ENCODE measurements at places on chromosomes 4 and X.

- DNase-seq, result no peak
These were observed 295.4 kb downstream of the RAPGEF2 start for GRCh38 chr4:159398236-159398638.

- no peak for DNase-seq
These were observed 442.9 kb upstream of the BOD1L1 start for GRCh38 chr4:14070289-14070880.

GRCh38 chrX:148601034-148601433 lies 100.6 kb downstream of the AFF2 start:
- DNase-seq, result no peak

DNA sequence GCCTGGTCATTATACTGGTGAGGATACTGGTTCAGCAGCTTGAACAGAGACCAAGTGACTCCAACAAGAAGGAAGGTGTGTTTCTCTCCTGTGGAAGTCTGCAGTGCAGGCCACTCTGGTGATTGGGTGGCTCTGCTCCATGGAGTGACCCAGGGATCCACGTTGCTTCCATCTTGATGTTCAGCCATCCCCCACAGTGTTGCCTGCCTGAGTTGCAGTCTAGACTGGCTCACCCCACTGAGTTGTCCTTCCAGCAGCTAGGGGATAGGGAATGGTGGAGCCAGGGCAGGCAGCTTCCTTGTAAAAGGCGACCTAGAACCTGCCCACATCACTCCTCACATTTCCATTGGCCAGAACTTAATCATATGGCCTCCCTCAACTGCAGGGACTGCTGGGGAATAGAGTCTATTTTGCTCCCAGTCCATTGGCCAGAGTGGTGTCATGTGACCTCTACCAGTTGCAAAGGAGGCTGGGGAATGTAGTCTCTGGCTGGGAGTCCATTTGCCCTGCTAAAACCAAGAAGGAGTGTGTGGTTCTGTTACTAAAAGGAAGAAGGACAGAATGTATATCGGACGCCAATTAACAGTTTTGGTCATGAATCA lies 8.0 kb downstream of the MAN2B2 start:
- peak; percentile 68 for DNase-seq

DNA sequence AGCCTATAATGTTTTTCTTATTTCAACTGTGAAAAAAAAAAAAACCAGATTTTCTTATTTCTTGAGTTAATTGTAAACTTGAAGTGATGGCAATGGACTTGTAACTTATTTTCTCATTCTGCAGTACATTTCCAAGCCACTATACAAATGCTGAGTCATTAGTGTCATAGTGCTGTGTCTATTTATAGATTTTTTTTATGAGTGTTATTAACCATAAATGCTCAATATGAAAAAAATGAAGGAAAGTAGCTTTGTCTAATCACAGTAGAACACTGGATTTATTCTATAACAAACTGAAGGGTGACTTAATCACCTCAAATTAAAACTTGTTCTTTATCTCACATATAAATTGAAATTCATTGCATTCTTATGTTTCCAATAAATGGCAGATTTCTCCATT lies 718.6 kb downstream of the CCSER1 start:
- no peak for DNase-seq

- no peak for DNase-seq
These were observed 583.1 kb downstream of the INPP4B start for GRCh38 chr4:142262956-142263355.

- DNase-seq, result no peak
These were observed 61.1 kb downstream of the ZNF518B start for GRCh38 chr4:10395971-10396580.

DNA sequence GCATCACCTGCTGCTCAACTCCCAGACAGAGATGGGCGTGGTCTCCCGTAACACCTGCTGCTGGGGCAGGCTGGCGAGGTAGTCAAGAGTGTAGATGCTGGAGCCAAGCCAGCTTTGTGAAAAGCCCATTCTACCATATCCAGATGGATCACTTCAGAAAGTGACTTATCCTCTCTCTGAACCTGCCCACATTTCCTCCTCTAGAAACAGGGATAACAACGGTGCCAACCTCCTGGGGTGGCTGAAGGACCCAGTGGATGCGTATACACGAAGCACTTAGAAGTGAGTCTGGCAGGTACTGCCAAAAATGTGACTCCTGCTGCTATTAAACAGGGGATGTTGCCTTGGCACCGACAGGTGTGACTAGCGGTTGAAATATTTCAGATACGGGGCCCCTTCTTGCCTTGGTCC lies 95.8 kb downstream of the SORBS2 start:
- no peak for DNase-seq

GRCh38 chr4:170323623-170324022 lies 233.9 kb upstream of the AADAT start:
- no peak for DNase-seq

DNA sequence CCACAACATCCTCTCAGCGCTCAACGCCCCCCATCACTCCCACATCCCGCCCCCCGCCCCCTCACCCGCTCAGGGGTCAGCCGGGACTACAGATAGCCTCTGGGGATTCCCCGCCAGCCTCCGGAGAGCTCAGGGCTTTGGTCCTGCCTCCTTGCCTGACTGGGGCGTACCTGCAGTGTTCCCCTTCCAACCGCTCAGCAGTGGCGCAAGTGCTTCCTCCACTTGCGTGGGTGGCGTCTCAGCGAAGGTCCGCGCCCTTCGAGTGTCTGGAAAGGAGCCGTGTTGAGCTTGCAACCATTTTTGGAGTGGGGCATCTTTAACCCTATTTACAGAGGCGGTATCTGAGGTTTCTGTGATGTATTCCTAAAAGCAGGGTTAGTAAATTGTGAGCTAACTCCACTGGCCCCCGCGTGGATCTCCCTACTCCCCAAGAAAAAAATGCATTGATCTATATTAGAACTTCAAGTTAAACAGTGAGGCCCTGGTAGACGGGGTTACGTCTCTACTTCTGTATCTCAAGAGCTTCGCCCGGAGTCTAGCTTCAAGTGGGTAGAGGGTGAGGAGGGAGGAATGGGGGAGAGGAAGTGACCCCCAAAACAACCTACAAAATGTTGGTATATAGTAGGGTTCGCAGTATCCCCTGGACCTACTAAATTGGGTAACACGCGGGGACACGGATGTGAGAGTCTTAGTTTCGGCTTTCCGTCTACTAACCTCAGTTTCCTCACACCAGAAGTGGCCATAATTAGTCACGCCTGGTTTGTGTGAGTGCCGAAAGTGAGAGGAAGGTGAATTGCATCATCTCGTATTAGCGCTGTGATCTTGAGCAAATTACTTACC lies 16.1 kb downstream of the NKX3-2 start:
- DNase-seq, result no peak

GRCh38 chrX:52082578-52082977 lies 13.6 kb upstream of the MAGED4B start:
- no peak for DNase-seq

- no peak for DNase-seq
These were observed 46.1 kb downstream of the MBNL3 start for GRCh38 chrX:132442691-132443090.

DNA sequence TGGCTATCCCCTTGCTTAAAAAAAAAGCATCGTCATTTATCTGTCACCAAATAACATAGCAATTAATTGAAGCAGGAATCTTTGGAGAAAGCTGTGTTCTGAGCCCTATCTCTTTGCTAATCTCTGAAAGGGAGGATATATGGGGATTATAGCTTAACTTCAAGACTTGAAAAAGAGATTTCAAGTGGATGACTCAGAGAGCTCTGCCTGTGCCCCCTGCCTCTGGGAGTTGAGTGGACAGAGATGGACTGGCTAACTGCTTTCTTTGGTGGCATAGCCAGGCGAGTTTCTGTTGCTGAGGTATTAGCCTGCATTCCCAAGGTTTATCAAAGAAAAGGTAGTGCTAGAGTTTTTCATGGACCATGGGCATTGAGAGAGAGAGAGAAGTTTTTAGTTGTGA lies 91.6 kb downstream of the DDIT4L start:
- DNase-seq, result no peak

- no peak for DNase-seq
These were observed 49.5 kb downstream of the CLDN34 start for GRCh38 chrX:10016519-10017132.

GRCh38 chrX:108257556-108257955 lies 166.0 kb downstream of the ATG4A start:
- no peak for DNase-seq

DNA sequence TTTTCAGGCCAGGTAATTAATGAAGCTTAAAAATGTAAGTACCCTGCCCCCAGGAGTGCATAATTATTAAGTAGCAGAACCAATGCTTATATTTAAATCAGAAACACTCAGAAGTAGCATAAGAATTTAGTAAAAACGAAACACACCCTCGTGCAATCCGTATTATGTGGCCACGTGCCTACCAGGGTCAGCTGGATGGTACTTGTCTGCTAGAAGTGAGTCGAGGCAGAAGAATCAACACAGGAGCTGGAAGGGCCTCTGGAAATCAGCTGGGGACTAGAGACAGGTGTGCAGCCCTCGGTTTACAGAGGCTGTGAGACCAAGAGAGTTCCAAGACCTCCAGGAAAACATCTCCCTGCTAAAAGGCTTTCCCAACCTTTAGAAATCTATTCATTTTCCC lies 559 bp upstream of the FAM47E start:
- no peak for DNase-seq

DNA sequence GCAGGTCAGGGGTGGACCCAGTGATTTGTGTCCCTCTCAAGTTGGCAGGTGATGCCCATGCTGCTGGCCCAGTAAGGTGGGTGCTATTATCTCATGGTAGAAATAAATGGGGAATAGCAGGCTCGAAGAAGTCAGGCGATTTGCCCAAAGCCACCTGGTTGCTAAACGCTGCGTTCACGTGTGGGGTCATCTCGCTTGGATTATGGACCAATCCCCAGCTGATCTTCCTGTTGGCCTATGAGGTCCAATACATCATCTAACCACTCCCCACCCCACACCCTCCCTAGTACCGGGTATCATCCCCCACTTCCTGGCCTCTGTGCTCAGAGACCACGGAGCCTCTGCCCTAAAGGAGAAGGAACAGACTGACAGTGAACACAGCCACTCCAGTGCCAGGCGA lies 18.3 kb upstream of the MSX1 start:
- DNase-seq, result no peak

GRCh38 chr4:107577743-107578142 lies 142.3 kb downstream of the PAPSS1 start:
- DNase-seq, result no peak

DNA sequence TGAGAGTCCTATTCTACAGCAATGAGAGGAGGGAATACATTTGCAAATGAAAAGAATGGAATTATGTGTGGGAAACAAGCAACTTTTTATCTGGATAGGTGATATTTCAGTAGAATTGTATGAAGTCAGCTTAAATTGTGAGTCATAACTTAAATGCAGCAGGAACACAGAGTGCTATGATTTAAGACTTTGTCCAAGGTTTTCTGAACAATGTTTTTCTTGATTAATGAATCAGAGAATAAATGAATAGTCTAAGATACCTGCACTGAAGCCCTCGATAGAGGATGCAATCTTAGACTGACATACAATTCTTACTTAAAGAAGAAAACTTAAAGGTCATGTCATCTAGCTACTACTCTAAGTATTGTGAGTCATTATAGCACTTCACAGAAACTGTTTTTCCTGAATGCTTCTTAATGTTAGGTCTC lies 8.0 kb downstream of the ARHGEF38 start:
- DNase-seq, result no peak

DNA sequence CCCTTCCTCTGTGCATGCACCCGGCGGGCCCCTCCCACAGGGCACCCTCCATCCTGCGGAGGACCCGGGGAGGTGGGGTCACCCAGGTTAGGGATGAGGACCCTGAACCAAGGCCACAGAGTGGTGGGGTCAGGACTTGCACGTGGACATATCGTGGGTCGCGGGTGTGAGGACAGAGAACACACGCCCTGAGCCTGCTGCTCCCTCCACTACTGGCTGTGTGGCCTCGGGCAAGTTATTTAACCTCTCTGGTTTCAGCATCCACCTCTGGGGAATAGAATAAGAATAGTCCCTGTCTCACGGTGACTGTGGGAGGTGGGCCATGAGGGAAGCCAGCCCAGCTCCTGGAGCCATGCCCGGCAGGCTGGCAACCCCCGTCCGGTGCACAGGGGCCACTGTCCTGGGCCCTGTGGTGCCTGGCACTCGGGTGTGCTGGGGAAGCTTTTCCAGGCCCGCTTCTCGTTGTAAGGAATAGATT lies 5.1 kb downstream of the PSAPL1 start:
- no peak for DNase-seq

GRCh38 chr4:62070291-62070852 lies 870.2 kb downstream of the ADGRL3 start:
- DNase-seq, result no peak

- DNase-seq, result no peak
These were observed 66.8 kb upstream of the ANK2 start for GRCh38 chr4:112982680-112983079.

DNA sequence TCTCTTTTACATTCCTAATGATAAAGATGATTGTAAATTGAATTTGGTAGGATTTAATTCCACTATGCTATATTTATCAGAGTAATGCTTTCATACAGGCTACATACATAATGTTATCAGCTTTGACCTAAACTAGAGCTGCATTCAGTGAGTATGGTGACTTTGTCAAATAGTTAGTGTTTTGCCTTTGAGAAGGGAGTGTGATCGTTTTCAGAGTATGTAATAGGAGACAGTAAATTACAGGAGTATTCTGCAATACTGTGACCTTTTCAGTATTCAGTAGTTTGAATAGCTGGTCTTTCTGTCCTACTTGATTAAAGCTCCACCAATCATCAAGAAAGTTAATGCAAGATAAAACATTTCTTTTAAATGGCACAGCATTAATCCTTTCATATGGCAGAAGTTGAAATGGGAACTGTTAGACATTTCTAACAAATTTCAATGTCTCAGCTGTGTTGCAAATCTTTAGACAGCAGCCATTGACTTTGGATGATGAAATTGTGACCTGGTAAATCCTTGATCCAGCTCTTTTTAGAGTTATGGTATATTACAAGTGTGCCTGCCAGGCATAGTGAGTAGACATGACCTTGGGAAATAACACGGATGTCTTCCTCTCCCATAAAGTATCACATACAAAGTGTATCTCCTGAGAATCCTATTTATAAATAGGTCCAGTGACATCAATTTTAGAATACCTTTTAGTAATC lies 455.3 kb downstream of the KCTD8 start:
- no peak for DNase-seq

- no peak for DNase-seq
These were observed 24.2 kb downstream of the CASP3 start for GRCh38 chr4:184624972-184625554.
